ENCODE measurements at places on chromosomes 1 and 21.

DNA sequence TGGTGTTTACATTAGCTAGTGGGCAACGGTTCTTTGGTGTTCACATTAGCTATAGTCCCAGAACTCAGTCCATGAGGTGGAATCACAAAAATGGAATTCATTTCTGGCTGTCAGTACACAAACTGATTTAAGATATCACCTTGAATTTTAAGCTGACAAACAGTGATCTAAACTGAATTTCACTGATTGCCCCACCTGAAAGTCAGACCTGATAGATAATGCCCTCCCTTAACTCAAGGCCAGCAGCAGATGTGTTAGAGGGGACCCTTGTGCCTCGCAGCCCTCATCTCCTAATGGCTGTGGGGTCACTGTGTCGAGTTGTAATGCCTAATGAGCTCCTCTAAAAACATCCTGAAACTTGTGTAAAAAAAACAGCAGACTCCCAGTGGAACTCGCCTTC is 8.6 kb downstream of the ARF1 start:
- DNase-seq = no peak

DNA sequence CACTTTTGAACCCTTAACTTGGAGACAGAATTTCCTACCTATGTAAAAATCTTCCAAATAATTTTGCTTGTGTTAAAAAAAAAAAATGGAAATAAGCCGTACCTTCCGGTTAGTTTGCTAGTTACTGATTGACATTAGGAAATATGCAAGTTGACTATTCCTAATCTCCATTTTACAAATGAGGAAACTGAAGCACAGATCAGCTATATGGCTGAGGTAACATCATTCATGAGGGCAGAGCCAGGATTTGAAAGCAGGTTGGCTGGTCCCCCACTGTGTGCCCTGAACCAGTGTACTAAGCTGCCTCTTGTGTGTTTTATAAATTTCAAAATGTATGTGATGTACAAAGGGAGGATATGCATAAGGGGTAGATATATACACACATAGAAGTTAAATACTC is 29.6 kb downstream of the BACE2 start:
- no peak for DNase-seq

DNA sequence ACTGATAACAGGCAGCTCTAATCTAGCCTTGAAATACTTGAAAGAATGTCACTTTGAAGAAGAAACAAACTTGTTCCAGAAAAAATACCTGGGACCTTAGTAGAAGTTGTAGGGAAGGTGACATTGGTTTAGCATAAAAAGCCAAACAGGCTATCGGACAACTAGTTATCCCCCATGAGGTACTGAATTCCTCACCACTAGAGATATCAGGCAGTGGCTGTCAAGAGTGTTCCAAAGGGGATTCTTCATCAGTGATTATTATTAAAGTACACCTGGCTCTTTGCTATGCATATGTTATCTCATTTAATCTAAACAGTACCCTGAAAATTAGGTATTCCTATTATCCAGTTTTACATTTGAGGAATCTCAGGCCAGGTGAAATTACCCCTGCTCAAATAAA is 13.1 kb upstream of the HMGN2 start:
- DNase-seq = no peak

- DNase-seq = no peak
Observed at GRCh38 chr1:83959824-83960498, 39.0 kb downstream of the TTLL7 start.

DNA sequence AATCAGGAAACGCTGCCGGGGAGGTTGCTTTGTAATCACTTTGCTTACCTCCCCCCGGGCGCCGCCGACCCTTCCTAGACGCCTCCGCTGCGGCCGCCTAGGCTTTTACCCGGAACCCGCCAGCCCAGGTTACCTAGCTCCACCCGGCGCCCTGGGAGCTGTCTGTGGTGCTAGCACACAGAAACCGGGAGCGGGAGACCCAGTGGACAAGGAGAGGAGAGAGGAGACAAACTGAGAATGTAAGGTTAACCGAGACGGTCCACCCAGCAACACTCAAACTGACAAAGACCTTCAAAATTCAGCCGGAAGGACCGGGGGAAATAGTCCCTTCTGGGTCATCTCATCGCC is 9.8 kb downstream of the BARHL2 start:
- no peak for DNase-seq

DNA sequence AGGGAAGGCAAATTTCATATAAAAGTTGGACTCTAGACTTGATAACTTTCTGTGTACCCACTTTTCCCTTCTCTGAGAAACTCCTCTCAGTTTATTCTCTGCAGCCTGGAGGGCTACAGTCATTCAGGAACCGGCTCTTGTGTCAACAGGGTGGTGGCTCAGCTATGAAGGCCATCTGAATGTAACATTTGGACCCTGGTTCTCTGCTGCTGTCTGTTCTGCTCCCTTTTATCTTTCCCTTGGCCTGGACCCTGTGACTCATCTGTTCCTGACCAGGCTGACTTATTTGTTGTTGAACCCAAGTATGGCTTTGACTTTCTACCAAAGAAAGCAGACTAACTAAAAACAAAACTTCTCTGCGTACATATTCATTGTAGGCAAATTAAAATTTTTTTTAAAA is 75.4 kb downstream of the CENPF start:
- DNase-seq = no peak

DNA sequence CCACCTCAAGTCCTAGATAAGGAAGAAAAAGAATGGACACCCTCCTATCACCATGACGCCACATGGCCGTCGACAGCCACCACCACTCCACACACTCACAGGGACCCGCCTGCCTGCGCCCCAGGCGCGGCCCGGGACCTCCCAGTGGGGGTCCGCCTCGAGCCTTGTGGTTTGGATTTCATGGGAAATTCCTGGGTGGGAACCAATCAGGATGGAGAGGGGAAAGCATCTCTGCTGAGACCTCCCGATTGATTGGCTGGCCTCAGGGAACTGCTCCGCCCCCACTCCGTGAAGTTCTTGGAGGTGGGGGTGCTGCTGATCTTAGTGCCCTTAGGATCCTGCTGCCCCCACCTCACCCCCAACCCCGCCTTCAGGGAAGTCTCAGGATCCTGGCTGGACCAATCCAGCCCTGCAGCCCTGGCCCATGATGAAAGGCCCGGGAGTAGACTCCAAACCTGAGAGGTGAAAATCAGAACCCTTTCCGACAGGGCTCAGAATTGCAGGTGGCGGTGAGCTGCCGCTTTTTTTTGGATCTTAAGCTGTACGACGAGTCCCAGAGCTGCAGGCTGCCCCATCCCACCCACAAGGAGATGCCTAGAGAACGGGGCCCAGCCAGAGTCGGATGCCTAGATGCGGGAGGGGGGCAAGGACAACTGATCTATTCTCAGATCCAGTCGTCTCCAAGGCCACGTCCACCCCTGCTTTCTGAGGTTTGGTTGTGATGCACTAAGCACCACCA is 29.0 kb upstream of the TMEM51 start:
- no peak for DNase-seq

DNA sequence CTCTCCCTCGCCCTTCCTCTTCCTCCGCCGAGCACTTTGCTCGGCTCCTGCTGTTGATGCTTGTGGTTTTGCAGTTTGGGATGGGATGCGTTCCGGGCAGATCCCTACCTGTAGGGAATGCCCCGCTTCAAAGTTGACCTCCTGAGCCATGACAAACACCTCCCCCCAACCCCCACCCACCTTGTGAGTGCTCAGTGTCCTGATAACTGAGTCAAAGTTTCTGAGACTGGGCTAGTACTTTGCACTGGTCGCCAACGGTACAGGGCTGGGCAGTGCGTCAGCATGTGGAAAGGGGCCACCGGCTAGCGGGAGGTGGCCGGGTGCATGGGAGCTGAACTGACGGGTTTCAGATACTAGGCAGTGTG is 771 bp downstream of the RABGAP1L start:
- DNase-seq = peak; percentile 35

DNA sequence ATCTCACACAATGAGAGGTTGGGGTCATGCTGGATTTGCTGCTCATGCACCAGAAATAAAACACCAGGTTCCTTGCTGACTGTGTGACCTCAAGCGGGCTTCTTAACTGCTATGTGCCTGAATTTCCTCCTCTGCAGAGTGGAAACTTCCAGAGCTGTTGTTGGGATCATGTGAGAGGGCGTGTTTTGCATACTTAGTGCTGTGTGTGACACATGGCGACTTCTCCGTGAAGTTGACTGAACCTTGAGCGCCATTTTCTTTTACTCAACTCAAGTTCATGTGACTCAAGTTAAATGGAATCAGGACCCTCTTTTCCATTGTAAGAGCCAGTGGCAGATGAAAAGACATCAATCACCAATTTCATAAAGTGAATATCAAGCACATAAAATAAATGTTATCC is 224.0 kb downstream of the KIF26B start:
- DNase-seq = no peak

DNA sequence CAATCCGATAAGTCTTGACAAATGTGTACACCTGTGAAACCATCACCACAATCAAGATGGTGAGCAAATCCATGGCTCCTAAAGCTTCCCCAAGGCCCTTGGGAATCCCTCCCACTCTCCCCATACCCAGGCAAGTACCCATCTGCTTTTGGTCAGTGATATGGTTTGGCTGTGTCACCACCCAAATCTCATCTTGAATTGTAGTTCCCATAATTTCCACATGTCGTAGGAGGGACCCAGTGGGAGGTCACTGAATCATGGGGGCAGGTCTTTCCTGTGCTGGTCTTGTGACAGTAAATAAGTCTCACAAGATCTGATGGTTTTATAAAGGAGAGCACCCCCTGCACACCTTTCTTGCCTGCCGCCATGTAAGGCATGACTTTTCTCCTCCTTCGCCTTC is 14.6 kb upstream of the GUCA2B start:
- no peak for DNase-seq

DNA sequence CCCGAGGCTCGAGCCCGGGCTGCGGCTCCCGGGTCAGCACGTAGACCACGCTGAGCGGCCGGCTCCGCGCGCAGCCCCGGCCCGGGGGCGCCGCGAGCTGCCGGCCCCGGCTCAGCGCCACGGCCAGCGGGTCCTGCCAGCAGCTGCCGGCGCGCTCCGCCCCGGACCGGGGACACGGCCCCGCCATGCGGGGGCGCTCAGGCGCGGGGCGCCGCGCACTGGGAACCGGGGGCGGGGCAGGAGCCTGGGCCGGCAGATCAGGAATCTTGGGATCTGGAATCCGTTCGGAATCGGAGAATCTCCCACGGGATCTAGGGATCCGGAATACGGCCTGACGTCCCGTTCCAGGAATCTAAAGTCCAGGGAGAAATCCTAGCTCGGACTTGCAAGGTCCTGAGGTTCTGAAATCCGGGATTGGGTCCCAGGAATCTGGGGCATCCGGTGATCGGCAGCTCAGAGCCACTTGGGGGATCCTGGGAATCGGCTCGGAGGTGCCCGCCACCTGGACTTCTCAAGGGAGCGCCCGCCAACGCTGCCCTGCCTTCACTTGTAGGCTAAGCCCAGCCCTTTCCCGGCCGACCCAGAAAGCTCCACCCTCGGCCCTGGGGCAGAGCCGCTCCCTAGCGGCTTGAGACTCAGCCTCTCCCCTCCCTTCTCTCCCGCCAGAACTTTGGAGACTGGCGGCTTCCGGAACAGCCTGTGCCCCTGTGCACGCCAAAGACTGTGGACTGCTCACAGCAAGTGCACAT is at the start of gene MAP3K6:
TSS of gene MAP3K6 (minus strand) at position 551 of the 749 bp plus-strand sequence. CDS start at position 187, 364 bp downstream.
- DNase-seq = peak; percentile 65

DNA sequence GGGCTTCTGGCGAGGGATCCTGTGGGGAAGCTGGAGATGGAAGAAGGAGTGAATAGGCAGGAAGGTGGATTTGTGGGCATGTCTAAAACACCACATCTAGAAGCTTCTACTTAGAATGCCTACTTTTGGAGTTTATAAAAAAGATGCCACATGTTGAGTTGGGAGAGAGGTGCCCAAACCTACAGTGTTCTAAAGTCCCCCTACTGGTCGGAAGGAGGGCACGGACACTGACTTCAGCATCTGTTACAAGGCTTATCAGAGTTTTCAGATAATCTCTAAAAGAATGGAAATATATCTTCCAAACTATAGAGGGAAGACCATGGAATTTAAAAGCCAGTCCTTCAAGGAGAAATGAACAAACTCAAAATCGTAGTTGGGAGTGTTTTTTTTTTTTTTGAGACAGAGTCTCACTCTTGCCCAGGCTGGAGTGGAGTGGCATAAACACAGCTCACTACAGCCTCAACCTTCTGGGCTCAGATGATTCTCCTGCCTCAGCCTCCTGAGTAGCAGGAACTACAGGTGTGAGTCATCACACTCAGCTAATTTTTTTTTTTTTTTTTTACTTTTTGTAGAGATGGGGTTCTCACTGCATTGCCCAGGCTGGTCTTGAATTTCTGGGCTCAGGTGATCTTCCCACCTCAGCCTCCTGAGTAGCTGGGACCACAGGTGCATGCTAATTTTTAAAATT is 14.8 kb downstream of the IBA57 start:
- no peak for DNase-seq

GRCh38 chr1:181554465-181554864 is 71.1 kb downstream of the CACNA1E start:
- no peak for DNase-seq

GRCh38 chr1:82695443-82695842 is 894.7 kb downstream of the ADGRL2 start:
- DNase-seq = no peak

DNA sequence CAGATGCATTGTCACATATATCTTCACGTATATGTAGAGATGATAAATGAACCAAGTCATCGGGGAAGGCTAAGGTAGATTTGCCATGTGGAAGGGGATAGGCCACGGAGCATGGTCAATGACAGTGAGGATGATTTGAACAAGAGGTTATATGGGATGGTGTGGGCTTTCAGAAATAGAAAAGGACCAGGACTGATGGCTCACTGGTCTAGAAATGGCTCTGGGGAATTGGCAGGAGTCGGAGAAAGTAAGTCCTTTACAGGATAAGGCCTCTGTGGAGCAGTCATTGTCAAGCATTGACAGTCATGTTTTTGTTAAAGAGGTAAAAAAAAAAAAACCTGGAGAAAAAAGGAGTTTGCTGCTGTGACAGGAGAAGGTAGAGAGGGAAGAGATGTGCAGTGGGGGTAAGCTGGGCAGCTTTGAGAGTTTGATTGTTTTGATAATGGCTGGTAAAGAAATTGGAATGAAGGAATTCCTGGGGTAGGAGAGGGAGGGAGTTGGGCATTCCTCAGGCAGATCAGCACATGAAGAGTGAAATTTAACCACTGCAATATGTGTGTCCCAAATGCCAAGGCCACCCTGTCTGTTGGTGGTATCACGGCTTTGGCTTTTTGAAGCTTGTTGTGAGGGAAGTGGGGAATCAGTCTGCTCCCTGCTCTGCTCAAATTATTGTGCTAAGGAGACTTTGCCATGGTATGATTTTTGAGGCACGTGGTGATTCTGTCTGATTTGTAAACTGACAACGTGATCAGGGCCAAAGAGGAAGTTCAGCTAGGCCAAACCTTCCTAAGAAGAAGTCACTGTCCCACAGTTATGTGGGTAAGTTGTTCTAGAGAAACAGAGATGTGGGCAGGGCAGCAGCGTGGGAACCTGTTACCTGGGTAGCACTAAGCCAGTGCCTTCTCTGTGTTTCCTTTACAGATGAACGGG is 26.0 kb downstream of the MACF1 start:
- DNase-seq = no peak

DNA sequence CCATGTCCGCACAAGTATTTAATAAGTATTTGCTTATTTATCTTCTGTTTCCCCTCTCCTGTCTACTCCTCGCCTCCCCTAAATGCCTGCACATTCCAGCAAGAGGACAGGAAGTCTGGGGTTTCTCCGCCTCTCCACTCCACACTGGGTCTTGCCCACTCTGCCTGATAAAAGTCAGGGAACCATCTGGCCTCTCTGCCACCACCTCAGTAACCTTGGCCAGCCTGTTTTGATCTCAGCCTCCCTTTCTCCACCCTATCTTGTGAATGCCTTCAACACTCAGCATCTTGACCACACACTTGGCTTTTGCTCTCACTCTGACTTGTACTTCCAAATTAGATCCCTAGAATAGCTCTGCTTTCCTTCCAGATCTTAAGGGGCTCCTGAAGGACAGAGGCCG is 165.3 kb upstream of the UBE2U start:
- DNase-seq = no peak
